Endothelial cell (in vitro differentiated cells): ENCODE measurements at places on chromosomes 6 and 20.

- DNase-seq: no peak
Measured at GRCh38 chr20:21556398-21556797, 42.5 kb upstream of the NKX2-2 start.

DNA sequence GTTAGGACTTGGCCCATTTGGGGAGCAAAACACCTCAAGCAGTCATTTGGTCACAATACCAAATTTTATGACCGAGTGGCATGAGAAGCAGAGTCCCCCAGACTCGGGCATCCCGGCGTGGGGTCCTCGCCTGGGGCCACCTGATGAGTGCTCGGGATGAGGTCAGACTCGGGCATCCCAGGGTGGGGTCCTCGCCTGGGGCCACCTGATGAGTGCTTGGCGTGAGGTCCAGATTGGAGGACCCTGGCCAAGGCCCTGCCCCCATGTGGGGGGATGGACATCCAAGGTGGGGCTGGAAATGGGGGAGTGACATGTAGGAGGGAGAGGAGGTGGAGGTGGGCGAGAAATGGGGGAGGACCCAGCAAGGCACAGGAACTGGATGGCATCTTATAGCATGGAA lies 56.1 kb upstream of the CST7 start:
- DNase-seq: no peak

DNA sequence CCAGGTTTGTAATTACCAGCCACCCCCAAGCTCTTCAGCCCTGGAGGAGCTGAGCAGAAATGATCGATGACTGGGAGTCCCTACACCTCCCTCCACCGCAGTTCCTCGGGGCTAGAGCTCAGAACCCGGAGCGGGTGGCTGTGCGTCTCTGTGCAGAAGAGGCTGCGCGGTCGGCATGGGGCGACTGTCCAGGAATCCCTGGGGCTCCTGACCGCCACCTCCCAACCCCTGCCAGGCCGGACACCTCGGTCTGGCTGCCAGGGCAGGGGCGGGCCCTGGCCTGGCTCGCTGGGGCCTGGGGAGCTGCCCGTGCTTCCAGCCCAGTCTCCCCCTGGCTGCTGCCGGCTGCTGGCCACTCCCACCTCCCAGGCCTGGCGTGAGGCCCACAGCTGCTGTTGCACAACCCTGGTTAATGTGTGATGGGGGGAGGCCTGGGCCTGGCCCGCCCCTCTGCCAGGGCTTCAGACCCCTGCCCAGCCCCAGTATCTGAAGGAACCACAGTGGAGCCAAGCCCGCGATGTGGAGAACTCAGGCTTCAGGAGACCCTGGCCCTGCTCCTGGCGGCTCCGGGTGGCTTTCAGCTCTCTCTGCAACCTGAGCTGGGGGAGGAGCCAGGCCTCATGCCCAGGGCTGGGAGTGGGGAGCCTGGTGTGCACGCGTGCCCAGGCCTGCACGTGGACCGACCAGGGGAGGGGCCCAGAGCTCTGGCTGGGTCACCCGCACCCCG lies 1.2 kb downstream of the SLC2A4RG start:
- peak; percentile 65 for DNase-seq

DNA sequence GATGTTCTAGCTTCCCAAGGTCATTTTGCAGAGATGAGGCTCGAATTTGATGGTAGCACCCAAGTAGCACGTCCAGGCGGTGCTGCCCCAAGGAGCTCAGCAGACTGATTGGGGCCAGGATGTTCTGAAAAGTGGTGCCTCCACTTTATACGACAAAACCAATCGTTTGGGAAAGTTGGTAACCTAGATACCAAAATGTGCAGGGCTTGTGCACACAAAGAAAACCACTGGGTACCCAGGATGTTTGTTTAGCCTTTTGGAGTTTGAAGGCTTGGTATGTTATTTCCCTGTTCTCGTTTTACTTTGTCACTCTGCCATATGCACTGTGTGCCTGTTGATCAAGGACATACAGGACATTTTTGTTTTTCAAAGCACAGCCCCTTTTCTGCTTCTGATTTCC lies 40.7 kb upstream of the PBOV1 start:
- DNase-seq: no peak

GRCh38 chr6:160398674-160399271 lies 50.6 kb downstream of the SLC22A3 start:
- DNase-seq: no peak

- peak; percentile 27 for DNase-seq
Measured at GRCh38 chr6:15243910-15244619, 1.8 kb upstream of the JARID2 start.

- DNase-seq: no peak
Measured at GRCh38 chr20:3590164-3590563, 73.0 kb downstream of the GFRA4 start.

GRCh38 chr20:36313926-36314325 lies 7.8 kb downstream of the DLGAP4 start:
- DNase-seq: no peak

GRCh38 chr6:144659202-144660182 lies 374.4 kb downstream of the UTRN start:
- peak; percentile 19 for DNase-seq

GRCh38 chr6:170189236-170189635 lies 101.6 kb downstream of the DLL1 start:
- DNase-seq: no peak

GRCh38 chr6:144013486-144013909 lies 5.4 kb upstream of the PLAGL1 start:
- DNase-seq: peak; percentile 76

- DNase-seq: no peak
Measured at GRCh38 chr20:58893355-58894120, 41.0 kb downstream of the GNAS start.

DNA sequence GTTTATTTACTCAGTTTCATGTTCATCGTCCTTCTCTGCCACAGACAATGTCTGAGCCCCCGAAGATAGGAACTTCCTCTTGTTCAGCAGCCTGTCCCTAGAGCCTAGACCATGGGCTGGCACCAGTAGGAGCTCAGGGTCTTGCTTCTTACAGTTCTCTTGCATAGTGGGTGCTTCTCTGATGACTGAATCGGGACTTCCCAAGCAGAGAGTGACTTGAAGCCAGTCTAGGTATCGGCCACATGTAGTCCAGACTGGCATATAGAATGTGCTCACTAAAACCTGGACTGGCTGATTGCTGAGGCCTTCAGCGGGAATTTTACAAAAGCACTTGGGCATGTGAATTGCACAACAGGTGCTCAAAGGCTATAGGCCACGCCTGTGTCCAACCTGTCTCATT lies 52.0 kb downstream of the PRDM1 start:
- DNase-seq: no peak

- no peak for DNase-seq
Measured at GRCh38 chr20:38727607-38728190, 3.4 kb downstream of the SLC32A1 start.
